ENCODE measurements at places on chromosomes 3 and 15. TPM values are rescaled to one million over a fixed set of nuclear protein-coding genes. Genes with fewer than 3 reads are reported as not detected.
A peak's percentile ranks its signal among the peaks of the same experiment; 100 is the strongest.

ADPRH gene
- 5.5 TPM for total RNA-seq

HYAL3 gene
- 10.8 TPM for total RNA-seq

- DNase-seq, result no peak
- H3K4me1 ChIP-seq, result no peaks in the 10 kb centered on the region
- H3K36me3 ChIP-seq, result no peaks in the 10 kb centered on the region
- no peak overlapping the region for H3K4me3 ChIP-seq
- H3K27ac ChIP-seq, result no peak overlapping the region
- no peaks in the 10 kb centered on the region for H3K27me3 ChIP-seq
These were observed 236.8 kb upstream of the GBE1 start for GRCh38 chr3:81998139-81998755.

DNA sequence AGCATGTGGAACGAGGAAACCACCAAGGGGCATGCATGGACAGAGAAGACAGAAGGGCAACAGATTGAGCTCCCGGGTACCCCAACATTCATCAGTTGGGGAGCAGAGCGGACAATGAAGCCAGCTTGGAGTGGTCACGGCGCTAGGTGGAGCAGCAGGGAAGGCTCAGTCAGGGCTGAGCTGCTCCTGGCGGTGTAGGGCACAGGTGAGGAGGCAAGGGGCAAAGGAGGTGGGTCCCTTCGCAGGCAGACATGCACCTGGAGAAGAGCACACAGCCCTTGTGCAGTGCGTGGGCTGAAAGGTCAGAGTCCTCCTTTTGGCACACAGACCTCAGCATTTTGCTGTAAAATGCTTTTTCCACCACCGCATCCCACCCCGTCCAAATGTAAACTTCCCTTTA lies 90.0 kb upstream of the SLC6A6 start:
- DNase-seq, result no peak
- no peaks in the 10 kb centered on the region for H3K4me1 ChIP-seq
- no peak overlapping the region for H3K4me3 ChIP-seq
- no peaks in the 10 kb centered on the region for H3K36me3 ChIP-seq
- H3K27ac ChIP-seq, result no peak overlapping the region
- H3K27me3 ChIP-seq, result peaks cover 10% of the 10 kb centered on the region

MLF1 gene
- 3.4 TPM for total RNA-seq

NANOGP8 gene
- not detected for total RNA-seq

DNA sequence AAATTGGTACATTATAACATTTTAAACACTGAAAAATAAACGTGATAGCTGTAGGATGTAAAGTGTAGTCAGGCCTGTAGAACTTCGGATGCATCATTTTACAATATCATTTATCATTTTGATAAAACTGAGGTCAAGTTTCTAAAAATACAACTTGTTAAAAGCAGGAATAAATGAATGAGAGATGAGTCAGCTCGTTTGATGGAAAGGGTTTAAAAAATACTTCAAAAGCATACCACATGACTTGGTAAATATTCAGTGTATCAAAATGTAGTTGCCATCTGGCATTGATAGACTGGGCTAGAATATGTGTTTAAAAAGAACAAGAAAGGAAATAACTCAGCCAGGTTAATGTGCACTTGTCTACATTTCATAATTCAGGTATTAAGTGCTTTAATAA lies 357.0 kb downstream of the TIGIT start:
- no peaks in the 10 kb centered on the region for H3K36me3 ChIP-seq
- no peaks in the 10 kb centered on the region for H3K27me3 ChIP-seq
- no peaks in the 10 kb centered on the region for H3K4me1 ChIP-seq
- no peak for DNase-seq
- H3K4me3 ChIP-seq, result no peak overlapping the region

DNA sequence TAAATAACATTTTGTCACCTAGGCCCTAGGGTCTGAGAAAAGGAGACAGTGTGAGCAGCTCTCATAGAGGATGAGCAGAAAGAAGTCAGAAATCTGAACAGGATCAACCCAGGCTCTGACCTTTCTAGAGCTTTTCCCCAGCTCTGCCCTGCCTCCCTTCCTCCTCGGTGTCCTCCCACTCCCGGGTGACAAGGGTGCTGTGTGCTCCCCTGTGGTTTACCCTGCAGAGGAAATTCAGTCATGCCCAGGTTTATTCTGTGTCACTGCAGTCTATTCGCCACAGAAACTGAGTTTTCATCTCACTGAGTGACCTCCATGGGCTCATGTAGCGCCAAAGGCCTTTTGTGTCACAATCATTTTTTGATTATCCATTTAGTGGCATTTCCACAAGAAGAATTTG lies 76.6 kb downstream of the IL12A start:
- no peaks in the 10 kb centered on the region for H3K36me3 ChIP-seq
- H3K4me1 ChIP-seq, result peaks cover 11% of the 10 kb centered on the region
- H3K27me3 ChIP-seq, result peaks cover 5% of the 10 kb centered on the region
- H3K4me3 ChIP-seq, result no peak overlapping the region
- no peak for DNase-seq

ZCWPW2 gene
- 0.16 TPM for total RNA-seq

GRCh38 chr3:138180375-138181029 lies 5.8 kb upstream of the DBR1 start:
- H3K27me3 ChIP-seq, result peaks cover 22% of the 10 kb centered on the region
- no peaks in the 10 kb centered on the region for H3K36me3 ChIP-seq
- no peak for DNase-seq

GRCh38 chr3:66404197-66404596 lies 96.6 kb downstream of the LRIG1 start:
- no peak for DNase-seq
- no peaks in the 10 kb centered on the region for H3K27me3 ChIP-seq
- H3K36me3 ChIP-seq, result peaks cover 60% of the 10 kb centered on the region
- H3K27ac ChIP-seq, result no peak overlapping the region
- H3K4me3 ChIP-seq, result no peak overlapping the region

DNA sequence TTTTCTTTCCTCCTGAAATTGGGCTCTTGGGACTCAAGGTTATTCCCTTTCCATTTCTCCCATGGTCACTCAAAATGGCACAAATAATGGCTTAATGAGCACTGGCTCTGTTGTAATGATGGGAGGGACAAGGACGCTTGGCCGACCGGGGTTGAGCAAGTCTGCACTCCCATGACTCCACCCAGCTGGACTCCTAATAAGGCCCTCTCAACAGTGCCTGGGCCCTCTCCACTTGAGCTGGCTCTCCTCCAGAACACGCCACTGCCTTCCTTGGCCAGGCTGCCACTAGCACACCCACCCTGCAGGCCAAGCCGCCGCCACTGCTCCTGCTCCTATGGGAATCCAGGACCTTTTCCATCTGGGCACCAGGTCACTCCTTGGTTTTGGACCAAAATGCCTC lies 42.3 kb downstream of the ADCY5 start:
- no peak overlapping the region for H3K27ac ChIP-seq
- no peaks in the 10 kb centered on the region for H3K4me1 ChIP-seq
- no peaks in the 10 kb centered on the region for H3K36me3 ChIP-seq
- peaks cover 3% of the 10 kb centered on the region for H3K27me3 ChIP-seq
- no peak for DNase-seq

DNA sequence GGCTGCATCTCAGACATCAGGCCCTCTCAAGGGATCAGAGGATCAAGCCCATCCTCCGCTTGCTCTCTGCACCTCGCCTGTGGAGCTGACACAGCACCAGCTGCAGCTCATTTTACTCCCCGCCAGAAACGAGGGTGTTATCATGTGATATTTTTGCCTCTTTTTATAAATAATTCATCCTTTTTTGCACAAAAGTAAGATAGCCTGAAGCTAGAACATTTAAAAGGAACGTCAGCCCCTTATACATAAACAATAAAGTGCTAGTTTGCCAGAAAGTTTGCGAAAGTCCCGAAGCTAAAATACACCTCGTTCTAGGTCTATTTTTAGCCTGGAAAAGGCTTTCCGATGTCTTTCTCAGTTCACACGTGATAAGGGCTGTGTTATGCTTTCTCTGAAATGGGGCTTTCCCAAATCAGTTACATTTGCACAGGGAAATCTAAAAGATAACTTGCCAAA lies 9.6 kb upstream of the FAM174B start:
- DNase-seq, result no peak
- peaks cover 21% of the 10 kb centered on the region for H3K27me3 ChIP-seq
- H3K27ac ChIP-seq, result no peak overlapping the region
- H3K36me3 ChIP-seq, result no peaks in the 10 kb centered on the region

DNA sequence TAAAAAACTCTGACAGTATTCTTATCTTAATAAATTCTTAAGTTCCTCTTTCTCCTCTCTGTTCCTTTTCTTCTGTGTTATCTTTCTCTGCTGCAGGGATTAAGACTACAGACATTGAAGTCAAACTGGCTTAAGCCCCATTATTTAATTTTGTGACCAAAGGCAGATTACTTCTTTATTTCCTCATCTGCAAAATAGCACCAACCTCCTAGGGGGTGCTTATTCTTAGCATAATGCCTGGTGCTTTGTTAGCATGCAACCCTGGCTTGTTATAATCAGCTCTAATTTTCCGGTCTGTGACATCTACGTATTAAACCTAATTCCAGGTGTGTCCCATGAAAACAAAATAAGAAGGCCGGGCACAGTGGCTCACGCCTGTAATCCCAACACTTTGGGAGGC lies 23.8 kb downstream of the SEMA6D start:
- no peak for DNase-seq
- H3K27ac ChIP-seq, result no peak overlapping the region
- H3K4me3 ChIP-seq, result no peak overlapping the region
- H3K36me3 ChIP-seq, result no peaks in the 10 kb centered on the region

DNA sequence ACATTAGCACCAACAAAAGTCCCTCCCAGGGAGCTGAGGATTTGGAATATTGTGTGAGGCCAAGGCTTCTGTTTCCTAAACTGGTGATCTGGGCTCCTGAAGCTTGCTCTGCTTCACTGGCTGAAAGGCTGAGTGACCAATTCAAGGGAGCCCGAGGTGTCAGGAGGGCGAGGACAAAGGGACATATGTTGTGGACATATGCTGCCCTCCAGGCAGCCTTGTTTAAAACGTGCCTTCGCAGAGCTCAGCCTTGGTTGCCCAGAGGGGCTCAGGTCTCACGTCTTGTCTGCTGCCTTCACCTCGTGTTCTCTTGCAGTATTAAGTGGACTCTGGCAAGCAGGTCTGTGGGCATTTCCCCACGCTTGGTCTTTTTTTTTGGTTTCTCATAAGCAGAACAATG lies 7.0 kb downstream of the SLCO3A1 start:
- H3K27me3 ChIP-seq, result peaks cover 2% of the 10 kb centered on the region
- peaks cover 84% of the 10 kb centered on the region for H3K4me1 ChIP-seq
- H3K4me3 ChIP-seq, result no peak overlapping the region
- H3K36me3 ChIP-seq, result peaks cover 21% of the 10 kb centered on the region
- H3K27ac ChIP-seq, result no peak overlapping the region
- no peak for DNase-seq

LDHAL6B gene
- total RNA-seq, result not detected

RPL29 gene
- total RNA-seq, result 1,693 TPM

DNA sequence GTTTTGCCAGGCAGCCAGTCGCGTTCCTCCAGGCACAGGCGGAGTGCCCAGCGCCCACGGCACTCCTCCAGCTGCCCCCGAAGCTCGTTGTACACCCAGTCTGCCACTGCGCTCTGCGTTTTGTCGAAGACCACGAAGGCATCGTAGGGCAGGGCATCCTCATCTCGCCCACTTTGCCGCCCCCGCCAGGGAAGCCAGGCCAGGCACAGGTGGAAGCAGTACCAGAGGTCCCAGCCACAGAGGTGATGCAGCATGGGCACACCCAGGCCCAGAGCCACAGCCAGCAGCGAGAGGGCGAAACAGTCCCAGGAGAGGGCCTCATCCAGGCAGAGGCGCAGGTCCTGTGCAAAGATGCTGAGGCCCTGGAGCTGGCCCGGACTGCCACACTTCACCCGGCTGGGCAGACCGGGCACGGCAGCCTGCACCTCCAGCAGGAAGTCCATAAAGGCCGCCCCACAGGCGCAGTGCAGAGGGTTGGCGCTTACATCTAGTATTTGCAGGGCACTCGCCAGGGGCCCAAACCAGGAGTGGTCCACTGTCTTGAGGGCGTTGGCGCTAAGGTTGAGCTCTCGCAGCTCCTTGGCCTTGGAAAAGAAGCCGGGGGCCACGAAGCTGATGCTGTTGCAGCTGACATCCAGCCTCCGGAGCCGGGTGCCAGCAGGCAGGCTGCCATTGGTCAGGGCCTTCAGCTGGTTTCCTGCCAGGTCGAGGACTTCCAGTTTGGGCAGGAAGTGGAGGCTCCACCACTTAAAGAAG lies 3.7 kb downstream of the TLR9 start:
- peaks cover 64% of the 10 kb centered on the region for H3K4me1 ChIP-seq
- peak overlapping the region; percentile 49 for H3K4me3 ChIP-seq
- H3K27ac ChIP-seq, result peak overlapping the region; percentile 31
- H3K27me3 ChIP-seq, result no peaks in the 10 kb centered on the region

DNA sequence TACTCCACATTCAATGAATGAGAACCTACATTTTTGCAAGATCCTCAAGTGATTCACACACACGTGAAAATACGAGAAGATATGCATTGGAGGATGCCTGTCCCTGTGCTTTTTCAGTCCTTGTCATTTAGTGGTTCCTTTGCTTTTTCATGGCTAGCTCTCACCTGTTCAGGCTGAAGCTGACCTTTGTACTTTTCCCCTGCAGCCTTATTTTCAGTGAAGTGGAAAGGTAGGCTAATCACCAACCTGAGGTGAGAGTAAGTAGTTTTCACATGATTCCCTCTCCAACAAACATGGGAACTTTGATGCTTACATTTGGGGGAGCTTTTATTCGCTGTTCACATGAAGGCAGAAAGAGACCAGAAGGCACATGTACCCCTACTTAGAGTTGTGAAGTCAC lies 8.3 kb downstream of the ITPR1 start:
- no peaks in the 10 kb centered on the region for H3K27me3 ChIP-seq
- peaks cover 43% of the 10 kb centered on the region for H3K4me1 ChIP-seq
- no peak overlapping the region for H3K4me3 ChIP-seq
- H3K36me3 ChIP-seq, result peaks cover 55% of the 10 kb centered on the region

GRCh38 chr15:58703610-58704009 lies 45.9 kb downstream of the ADAM10 start:
- peak overlapping the region; percentile 4 for H3K27ac ChIP-seq
- H3K4me1 ChIP-seq, result peaks cover 72% of the 10 kb centered on the region
- DNase-seq, result no peak
- peaks cover 90% of the 10 kb centered on the region for H3K36me3 ChIP-seq
- H3K27me3 ChIP-seq, result no peaks in the 10 kb centered on the region

GRCh38 chr3:111763968-111764367 lies 95.1 kb upstream of the PHLDB2 start:
- DNase-seq, result no peak
- H3K27me3 ChIP-seq, result no peaks in the 10 kb centered on the region
- no peaks in the 10 kb centered on the region for H3K36me3 ChIP-seq
- H3K4me1 ChIP-seq, result peaks cover 10% of the 10 kb centered on the region
- no peak overlapping the region for H3K27ac ChIP-seq

PTPN23 gene
- total RNA-seq, result 35.7 TPM

- H3K27ac ChIP-seq, result no peak overlapping the region
- no peak for DNase-seq
- H3K4me1 ChIP-seq, result no peaks in the 10 kb centered on the region
- peaks cover 1% of the 10 kb centered on the region for H3K27me3 ChIP-seq
These were observed 179.9 kb upstream of the ANKRD28 start for GRCh38 chr3:15977598-15978232.

DNA sequence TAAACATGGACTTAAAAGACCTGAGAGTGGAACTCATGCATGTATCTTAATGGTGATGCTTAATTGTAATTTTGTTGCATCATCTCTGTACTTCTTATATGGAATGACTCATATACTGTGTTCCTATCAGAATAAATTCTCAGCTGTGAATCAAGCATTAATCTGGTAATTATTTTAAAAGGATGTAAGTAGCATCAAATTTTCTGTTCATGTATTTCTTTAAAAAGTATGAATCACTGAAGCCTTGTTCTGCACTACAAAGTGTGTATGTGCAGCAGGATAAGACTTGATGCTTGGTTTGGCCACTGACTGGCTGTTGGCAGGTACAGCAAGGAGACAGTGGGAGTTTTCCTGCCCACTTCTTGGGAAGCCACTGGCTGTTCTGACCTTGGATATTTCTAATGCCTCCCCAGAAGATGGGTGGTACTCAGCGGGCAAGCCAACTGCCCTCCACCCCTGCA lies 123.9 kb downstream of the ANO10 start:
- no peak overlapping the region for H3K27ac ChIP-seq
- peaks cover 21% of the 10 kb centered on the region for H3K27me3 ChIP-seq
- H3K4me1 ChIP-seq, result peaks cover 4% of the 10 kb centered on the region
- H3K4me3 ChIP-seq, result no peak overlapping the region
